ENCODE measurements at places on chromosomes 2 and 18.

DNA sequence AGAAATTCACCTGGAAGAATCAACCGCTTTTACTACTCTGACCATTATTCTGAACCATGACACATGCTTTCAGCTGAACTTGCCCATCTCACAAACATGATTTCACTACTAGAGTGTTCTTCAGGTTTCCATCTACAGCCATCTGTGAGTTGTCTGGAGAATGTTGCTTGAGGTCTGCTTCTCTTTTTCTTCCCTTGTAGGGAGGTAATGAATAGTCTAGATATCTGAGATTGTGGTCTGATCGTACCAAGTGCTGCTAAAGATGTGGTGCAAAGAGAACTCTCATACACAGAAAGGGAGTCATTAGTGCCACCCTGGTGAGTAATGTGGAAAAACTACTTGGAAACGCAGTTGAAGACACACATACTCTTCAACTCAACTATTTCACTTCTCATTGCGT lies 10.2 kb downstream of the SOWAHC start:
- DNase-seq = no peak

DNA sequence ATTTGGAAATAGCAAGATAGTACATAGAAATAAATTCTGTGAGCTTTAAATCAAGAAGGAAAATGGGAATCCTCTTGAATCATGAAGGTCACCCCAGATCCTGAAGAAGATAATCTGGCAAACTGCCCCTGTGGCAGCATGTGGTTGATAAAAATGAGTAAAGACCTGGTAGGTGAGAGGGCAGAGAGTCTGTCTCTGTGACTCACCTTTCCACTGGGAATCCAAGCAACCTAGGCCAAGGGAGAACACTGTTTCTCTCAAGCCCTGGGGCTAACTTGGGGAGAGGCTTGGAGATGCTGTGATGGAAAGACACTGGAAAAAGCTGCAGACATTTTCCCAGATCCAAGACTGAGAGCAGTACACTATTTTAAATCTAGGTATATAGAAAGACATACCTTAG lies 185.8 kb upstream of the CNTNAP5 start:
- DNase-seq = no peak

DNA sequence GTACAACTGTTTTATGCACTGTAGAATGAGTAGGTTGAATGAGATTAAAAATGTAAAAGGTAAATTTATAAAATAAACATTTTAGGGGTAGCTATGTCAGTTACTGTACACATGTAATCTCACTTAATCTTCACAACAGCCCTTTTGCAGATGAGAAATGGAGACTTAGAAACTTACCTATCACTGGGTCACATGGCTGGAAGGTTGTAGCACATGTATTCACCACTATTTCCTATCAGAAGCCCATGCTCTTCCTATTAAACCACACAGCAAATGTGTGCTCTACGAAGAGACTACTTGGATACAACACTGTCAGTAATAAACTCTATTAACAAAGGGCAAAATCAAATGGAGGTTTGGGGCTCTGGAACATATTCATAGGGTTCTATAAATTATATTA lies 60.5 kb downstream of the VWC2L start:
- no peak for DNase-seq

DNA sequence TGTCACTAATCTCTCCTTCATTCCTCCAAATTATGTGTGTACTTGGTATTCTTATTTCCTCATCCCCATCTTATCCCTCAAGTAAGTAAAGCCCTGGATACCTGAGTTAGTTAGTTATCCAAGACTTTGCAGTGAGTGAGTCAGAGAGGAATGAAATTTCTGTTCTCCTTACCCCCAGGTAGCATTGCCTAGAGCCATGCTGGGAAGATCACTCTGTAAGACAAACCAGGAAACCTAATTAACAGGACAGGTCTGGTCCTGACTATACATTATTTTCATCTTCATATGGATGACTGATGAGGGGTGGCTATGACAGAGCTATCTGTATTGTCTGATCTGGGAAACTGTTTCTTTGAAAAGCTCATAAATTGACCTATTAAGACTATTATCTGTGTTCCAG lies 55.0 kb upstream of the ITGA6 start:
- no peak for DNase-seq

GRCh38 chr2:16853088-16853487 lies 187.5 kb upstream of the CYRIA start:
- DNase-seq = no peak

All from stimulated activated CD8-positive, alpha-beta memory T cell treated with anti-CD3 and anti-CD28 coated beads, Interleukin-7, amount 100 ng/mL, for 1 hour (primary cell).